Common myeloid progenitor, CD34-positive (primary cell): ENCODE measurements at places on chromosomes 2 and 18.

DNA sequence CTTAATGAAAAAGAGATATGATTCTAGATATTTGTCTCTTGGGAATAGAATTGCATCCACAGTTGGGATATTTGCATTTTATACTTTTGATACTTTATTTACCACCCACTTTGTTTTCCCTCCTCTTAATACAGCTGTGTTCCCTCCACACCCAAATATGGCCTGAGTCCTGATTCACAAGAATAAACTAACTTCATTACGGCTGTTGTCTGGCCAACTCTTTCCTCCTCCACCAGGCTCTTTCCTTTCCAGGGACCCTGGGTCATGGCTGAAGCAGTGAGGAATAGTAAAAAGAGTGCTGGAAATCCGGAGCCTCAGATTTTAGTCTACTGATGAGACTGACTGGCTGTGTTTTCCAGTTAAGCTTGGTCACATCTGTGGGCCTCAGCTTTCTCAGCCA lies 48.4 kb upstream of the STAM2 start:
- no peak for DNase-seq

- peak; percentile 22 for DNase-seq
Measured at GRCh38 chr2:70515938-70516337, 37.7 kb downstream of the TGFA start.

DNA sequence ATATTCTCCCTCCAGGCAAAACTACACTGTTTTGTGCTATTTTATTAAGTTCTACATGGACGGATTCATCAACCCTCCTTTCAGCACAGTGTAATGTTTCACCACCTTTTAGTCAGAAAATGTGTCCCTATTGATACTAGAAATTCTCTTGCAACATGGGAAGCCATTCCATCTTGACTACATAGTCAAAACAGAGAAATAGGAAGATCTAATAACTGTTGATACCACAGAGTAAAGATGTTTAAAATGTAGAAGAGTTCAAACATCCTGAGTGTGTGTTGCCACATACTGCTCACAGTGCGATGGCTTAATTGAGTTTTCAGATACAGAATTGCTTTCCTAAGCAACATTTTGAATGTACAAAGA lies 492.2 kb upstream of the RAB12 start:
- no peak for DNase-seq

GRCh38 chr18:75304678-75305557 lies 94.3 kb downstream of the TSHZ1 start:
- no peak for DNase-seq

DNA sequence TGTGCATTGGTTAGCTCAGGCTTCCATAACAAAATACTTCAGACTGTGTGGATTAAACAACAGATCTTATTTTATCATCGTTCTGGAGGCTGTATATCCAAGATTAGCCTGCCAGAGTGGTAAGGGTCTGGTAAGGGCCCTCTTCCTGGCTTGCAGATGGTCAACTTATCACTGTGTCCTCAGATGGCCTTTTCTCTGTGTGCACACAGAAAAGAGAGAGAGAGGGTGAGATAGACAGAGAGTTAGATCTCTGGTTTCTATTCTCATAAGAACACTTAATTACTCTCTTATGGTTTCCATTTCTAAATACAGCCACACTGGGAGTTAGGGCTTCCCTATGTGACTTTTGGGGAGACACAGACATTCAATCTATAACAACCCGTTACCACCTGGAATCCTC lies 1003.5 kb downstream of the TSN start:
- DNase-seq, result no peak

GRCh38 chr2:234823877-234824376 lies 127.9 kb upstream of the SH3BP4 start:
- DNase-seq, result no peak

- no peak for DNase-seq
Measured at GRCh38 chr2:229230911-229231310, 40.2 kb downstream of the PID1 start.

GRCh38 chr18:24396082-24396633 lies 1.5 kb downstream of the OSBPL1A start:
- DNase-seq, result no peak
